ENCODE measurements at places on chromosomes 11 and 22.

DNA sequence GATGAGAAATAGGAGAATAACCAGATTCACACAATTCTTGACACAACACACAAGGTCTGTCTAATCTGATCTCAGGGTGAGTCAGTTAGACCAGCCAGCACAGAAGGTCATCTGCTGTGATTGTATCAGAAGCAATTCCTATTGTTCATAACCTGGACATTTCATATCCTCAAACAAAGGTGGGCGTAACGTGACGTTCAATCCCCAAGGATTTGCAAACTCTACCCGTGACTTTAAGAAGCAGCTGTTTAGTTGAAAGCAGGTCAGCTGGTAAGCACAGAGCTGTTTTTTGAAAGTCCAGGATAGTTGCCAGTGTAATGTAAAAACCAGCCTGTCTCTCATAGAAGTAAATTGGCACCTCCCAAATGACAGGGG lies 385.1 kb downstream of the DCDC1 start:
- DNase-seq: no peak
- H3K27ac ChIP-seq: no peak overlapping the region
- H3K27me3 ChIP-seq: no peaks in the 10 kb centered on the region
- H3K4me1 ChIP-seq: no peaks in the 10 kb centered on the region
- no peaks in the 10 kb centered on the region for H3K36me3 ChIP-seq

GRCh38 chr11:32478277-32478731 lies 43.0 kb upstream of the WT1 start:
- H3K4me1 ChIP-seq: no peaks in the 10 kb centered on the region
- H3K4me3 ChIP-seq: no peak overlapping the region
- no peak for DNase-seq
- no peaks in the 10 kb centered on the region for H3K36me3 ChIP-seq
- H3K27ac ChIP-seq: no peak overlapping the region
- H3K27me3 ChIP-seq: peaks cover 3% of the 10 kb centered on the region

DNA sequence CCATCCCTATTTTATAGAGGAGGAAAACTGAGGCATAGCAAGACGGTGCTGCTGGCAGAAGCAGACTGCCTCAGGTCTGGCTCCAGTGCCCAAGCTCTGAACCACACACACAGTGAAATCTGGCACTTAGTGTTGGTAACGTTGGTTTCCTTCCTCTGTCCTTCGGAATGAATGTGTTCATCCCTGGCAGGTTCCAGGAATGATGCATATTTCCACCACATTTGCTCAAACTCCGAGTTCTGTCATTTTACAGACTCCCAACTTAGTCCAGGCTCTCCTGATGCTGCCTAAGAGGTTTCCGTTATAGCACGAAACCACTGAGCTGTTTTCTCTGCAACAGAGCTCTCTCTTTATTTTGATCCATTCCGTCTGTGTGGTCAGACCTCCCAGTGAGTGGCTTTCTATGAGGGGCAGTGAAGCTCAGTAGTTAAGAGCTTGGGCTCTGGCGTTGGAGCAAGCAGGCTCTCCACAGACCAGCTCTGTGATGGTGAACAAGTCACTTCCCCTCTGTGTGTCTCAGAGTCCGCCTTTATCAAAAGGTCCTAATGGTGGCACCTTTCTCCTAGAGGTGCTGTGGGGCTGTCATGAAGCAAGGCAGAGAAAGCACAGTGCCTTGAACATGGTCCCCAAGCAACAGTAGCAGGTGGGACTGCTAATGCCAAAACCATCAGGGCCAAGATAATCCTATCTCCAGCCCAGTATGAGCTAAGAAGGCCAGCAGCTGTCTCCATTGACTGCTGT lies 200.3 kb downstream of the MYO18B start:
- H3K27ac ChIP-seq: no peak overlapping the region
- DNase-seq: no peak
- H3K27me3 ChIP-seq: peaks cover 3% of the 10 kb centered on the region
- no peak overlapping the region for H3K4me3 ChIP-seq
- no peaks in the 10 kb centered on the region for H3K4me1 ChIP-seq

DNA sequence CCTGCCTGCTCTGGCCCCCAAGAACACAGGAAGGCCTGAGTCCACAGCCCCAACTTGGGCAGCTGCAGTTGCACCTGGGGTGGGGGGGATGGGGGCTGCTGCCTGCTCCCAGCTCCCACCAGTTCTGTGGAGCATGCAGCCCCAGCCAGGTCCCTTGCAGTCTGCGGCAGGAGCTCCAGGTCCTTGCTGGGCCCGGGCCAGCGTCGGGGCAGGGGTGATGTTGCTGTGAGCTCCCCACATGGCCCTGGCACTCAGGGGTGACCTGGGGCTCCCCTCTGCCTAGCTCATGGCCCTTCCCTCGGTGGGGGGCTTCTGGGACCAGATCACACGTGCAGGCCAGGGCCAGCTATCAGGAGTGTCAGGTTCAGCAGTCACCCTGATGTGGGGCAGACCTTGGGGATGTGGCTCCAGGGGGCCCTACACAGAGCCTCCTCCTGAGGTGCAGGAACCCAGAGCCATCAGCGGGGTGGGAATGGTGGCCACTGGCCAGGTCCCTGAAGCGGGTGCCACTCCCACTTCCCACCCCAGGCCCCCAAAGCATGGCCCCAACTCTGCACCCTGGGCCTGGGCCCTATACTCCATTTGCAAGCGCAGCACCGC lies 10.4 kb upstream of the MED17 start:
- no peak for DNase-seq
- H3K4me3 ChIP-seq: no peak overlapping the region
- H3K36me3 ChIP-seq: peaks cover 2% of the 10 kb centered on the region
- no peaks in the 10 kb centered on the region for H3K27me3 ChIP-seq
- H3K4me1 ChIP-seq: no peaks in the 10 kb centered on the region

DNA sequence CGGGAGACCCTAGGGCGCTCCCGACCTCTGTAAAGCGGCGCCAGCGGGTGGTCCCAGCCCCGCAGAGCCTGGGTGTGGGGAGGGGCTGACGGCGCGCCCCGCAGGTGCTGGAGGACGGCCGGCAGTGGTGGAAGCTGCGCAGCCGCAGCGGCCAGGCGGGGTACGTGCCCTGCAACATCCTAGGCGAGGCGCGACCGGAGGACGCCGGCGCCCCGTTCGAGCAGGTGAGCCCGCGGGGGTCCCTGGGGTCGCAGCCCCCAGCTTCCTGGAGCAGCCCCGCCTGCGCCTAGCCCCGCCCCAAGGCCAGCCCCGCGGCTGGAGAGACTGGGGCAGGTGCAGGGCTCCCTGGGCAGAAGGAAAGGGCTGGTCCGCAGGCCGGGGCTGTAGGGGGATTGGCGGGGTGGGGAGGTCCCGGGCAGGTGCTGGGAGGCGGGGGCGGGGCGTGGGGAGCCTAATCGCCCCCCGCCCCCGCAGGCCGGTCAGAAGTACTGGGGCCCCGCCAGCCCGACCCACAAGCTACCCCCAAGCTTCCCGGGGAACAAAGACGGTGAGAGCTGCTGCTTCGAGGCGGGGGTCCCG lies 19.7 kb downstream of the EPS8L2 start:
- H3K36me3 ChIP-seq: peaks cover 2% of the 10 kb centered on the region
- DNase-seq: no peak

GRCh38 chr11:8206251-8207079 lies 37.6 kb upstream of the RIC3 start:
- peaks cover 7% of the 10 kb centered on the region for H3K27me3 ChIP-seq
- no peak overlapping the region for H3K27ac ChIP-seq
- no peaks in the 10 kb centered on the region for H3K36me3 ChIP-seq
- H3K4me1 ChIP-seq: no peaks in the 10 kb centered on the region
- H3K4me3 ChIP-seq: no peak overlapping the region

Measured in activated T-helper 1 cell treated with anti-CD3 and anti-CD28 coated beads, Interleukin-12 subunit alpha, Interleukin-12 subunit beta, Interleukin-2, Interleukin-4 antibody, amounts not matched to agents 30 ng/mL and 10 ng/mL and 1 ng/mL, durations not matched to agents 14 hours and 24 hours and 36 hours (primary cell).